AG08395 (cell line): ENCODE measurements at places on chromosomes 1 and 21.

DNA sequence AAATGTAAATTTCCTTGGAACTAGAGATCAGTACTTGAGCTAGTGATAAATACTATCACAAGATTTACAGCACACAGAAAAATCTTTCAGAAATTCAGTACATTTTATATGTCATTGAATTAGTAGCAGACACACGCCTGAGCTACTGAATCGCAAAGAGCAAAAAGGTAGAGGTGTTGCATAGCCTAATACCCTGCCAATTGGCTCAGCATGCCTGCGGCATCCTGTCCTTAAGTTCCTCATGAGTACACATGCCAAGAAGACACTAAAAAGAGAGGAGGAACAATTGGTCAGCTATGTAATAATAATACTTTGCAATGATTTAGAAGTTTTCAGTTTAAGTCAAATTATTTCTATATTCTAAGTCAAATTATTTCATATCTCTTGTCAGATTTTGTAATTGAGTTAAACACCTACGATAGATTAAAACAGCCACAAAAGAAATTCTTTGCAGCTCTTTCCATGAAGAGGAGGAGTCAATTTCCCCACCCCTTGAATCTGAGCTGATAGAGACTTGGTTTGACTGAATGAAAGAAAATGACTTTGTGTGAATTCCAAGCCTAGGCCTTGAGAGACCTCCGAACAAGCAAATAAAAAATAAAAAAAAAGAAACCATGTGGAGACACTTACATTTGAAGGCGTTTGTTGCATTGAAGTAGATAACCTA lies 36.2 kb upstream of the PKN2 start:
- no peak for DNase-seq

DNA sequence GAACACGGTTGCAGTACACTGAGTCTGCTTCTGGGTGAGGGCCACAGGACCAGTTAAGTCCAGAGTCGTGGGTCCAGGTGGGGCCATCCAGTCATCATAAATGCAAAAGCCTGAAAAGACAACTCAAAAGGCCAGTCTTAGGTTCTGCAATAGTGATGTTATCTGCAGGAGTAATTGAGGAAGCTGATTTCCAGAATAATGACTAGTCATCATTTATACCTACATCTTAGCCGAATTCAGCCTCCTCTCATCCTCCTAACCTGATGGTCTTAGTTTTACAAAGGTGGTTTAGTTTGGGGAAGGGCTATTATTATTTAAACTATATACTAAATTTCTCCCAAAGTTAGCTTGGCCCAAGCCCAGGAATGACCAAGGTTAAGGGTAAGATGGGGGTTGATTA lies 23.5 kb upstream of the SLC5A9 start:
- no peak for DNase-seq

- DNase-seq, result no peak
Observed at GRCh38 chr1:205930799-205931281, 12.4 kb downstream of the SLC26A9 start.

DNA sequence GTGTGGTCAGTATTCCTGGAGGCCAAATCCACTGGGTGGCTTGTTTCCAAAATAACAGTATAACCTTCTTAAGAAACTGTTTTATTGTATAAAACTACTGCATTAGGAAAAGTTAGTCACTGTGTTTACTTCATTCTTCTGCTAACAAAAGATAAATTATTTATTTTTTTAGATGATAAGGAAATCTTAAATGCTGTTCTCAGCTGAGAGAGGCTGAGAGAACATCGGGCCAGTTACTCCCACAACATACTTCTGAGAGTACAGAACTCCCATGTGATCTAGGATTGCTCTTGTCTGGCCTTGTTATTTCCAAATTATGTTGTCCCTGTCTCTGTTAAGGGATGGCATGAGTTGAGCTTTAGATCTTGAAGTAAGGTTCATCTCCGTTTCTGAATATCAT lies 96.7 kb upstream of the CXADR start:
- DNase-seq, result no peak
